ENCODE measurements at places on chromosomes 2 and 18.

DNA sequence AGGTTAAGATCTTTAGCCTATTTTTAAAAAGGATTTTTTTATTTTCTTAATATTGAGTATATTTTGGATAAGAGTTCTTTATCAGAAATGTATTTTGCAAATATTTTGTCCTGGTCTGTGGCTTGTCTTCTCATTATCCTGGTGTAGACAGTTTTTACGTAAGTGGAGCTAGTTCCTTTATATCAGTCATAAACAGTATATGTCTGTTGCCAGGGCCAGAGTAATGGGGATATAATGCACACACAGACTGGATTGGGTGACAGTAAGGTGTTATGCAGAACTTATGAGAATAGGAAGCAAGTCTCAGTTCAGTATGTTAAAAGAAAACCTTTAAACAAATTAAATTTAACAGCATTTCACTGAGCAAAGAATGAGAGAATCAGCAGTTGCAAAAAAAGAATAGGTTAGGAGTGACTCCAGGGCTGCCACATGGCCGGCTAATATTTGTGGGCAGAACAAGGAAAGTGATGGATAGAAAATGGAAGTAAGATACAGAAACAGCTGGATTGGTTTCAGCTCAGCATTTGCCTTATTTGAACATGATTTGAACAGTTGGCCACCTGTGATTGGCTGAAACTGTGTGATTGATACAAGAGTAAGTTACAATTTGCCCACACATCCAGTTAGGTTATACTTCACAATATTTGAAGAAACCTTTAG lies 61.1 kb upstream of the ZNG1B start:
- no peak for DNase-seq

DNA sequence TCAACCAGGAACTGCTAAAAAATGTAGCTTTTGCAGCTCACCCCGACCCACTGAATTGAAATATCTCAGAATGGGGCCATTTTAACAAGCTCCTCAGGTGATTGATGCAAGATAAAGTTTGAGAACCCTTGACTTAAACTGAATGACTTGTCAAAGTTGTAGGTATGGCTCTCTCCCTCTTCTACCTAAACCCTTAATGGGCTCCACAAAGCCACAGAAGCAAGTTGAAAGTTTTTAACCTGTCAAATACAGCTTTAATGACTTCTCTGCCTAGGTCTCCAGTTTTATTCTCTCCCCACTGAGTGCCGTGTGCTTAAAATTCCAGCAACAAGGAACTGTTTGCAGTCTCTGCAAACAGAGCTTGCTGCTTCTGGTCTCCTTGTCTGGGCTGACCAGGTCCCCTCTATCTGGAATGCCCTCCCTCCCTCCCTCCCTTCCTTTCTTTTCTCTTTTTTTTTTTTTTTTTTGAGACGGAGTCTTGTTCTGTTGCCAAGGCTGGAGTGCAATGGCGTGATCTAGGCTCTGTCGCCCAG lies 19.7 kb upstream of the RNF125 start:
- DNase-seq: no peak

DNA sequence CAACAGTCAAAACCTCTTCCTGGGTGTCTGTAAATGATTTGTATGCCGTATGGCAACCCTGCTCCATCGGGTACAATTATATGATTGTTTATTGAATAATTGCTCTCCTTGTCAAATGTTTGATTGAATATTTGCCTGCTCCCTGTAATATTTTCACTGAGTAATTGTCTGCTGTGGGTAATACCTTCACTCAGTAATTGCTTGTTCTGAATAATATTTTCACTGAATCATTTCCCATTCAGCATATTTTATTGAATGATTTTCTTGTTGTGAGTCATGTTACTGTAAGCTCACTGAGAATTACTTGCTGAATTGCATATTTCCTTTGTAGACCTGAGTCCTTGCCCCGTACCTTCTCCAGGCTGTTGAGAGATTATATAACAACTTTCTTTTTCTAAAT lies 535.2 kb downstream of the METTL4 start:
- no peak for DNase-seq

GRCh38 chr18:59272891-59273758 lies at the start of gene RAX:
Gene RAX, minus strand, starts transcription at chr18:59273454. Its CDS starts 248 bp downstream, at chr18:59273206.
- no peak for DNase-seq

GRCh38 chr2:70679259-70679658 lies 88.7 kb downstream of the ADD2 start:
- no peak for DNase-seq

GRCh38 chr2:15784886-15785801 lies 155.2 kb upstream of the MYCN start:
- DNase-seq: no peak

- no peak for DNase-seq
These were observed 59.7 kb downstream of the FTCDNL1 start for GRCh38 chr2:199791326-199791725.

- DNase-seq: no peak
These were observed 653 bp upstream of the ABI2 start for GRCh38 chr2:203327582-203327900.

DNA sequence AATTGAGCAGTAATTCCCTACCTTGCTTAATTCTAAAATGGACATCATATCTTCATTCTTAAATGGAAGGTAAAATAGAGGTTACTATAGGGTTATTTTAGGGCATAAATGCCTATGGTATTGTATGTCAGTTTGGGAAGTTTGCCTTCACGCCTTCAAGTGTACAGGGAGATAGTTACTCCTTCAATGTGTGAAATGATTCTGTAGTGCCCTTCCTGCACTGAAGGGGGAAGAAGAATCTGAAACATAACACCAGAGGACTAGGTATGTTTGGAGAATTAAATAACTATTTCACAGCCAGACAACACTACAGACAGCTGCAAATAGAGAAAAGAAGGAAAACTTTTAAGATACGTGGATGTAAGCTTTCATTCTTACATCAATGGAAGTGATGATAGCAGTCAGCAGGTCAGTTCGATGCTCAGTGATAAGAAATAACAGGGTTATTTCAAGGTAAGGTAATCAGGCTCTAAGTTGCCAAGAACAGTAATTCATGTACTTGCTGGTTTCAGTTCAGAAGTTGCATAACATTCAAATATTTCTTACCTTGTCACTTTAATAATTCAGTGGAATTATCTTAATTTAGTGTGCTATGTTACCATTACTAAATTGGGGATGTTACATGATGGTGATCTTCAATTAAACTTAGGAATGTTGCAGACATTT lies 4.0 kb downstream of the PKP4 start:
- DNase-seq: no peak

DNA sequence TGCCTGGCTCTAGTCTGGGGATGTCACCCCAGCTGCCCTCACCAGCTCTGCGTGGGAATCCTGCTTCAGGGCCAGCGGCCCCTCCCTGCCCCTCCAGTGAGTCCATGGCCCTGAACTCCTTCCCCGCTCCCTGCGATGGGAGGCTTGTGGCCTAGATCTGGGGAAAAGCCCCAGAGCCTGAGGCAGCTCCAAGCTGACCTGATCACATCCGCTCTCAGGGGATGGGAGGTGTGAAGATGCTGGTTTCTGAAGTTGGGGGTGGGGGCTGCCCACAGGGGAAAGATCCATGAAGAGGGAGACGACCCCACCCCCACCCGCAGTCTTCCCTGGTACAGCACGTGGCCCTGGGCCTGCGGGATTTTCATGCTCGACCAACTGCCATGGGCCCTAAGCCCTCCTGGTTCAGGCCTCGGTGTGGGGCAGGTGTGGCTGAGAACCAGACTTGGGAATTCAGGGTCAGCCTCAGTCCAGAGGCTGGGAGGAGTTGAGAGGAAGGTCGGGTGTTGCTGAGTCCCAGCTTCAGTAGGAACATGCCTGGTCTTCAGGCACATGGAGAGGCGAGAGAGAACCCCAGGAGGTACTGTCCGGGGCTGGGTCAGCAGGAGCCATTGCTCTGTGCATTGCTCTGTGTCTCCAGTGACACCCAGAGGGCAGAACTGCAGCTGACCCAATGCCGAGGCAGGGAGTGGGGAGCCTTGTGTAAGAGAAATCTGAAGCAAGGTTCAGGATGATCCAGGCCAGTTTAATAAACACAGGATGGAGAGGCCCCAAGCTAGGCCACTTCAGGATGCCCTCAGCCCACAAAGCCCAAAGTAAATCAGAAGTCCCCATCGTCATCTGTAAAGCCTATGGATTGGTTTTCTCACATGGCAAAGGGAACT lies 115.1 kb downstream of the CAPN13 start:
- DNase-seq: no peak

GRCh38 chr2:236240228-236240990 lies 23.8 kb downstream of the ASB18 start:
- DNase-seq: no peak

DNA sequence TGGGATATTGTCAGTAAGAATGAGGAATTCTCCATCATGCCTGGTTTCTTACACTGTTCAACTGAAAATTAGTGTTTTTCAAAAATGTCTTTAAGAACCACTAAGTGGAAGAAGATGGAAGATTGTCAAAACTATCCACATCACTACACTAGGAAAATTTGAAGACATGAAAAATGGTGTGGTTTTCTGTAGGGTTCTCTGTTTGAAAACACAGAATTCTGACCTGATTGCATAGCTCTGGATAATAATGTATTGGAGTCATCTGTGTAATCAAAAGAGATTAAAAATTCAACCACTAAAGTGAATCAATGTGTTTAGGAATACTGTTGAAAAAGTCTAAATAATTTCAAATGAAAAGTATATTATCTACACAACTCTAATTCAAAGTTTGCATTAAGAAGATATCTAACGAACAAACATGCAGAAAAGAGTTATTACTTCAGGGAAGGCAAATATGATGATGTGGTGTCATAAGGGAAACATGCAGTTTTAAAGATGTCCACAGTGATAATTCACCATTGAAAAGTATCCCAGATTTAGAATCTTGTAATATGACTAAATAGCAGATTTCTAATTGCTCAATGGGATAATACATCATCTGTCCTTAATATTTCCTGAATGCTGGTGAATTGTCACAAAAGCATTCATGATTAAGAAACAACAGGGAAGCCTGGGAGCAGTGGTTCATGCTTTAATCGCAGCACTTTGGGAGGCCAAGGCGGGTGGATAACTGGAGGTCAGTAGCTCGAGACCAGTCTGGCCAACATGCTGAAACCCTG lies 116.9 kb downstream of the ERBB4 start:
- no peak for DNase-seq

- DNase-seq: no peak
These were observed 44.1 kb upstream of the IGFBP2 start for GRCh38 chr2:216588861-216589710.

DNA sequence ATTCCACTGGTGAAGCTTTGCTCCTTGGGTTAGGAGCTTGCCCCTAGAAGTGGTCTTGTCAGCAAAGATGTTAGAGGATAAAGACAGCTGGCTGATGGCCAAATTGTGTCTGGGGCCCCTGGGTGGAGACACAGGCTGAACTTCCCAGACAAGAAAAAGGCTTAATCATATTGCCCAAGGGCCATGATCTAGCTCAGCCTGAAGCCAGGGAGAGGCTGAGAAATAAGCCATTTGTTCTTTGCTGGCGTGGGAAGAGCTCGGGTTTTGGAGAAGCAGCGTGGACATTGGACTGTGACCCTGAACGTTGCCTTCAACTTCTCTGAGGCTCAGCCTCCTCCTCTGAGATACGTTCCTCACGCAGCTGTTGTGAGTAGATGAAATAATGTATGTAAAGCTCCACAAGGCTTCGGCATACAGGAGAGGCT lies 153.0 kb downstream of the ZFP36L2 start:
- no peak for DNase-seq

DNA sequence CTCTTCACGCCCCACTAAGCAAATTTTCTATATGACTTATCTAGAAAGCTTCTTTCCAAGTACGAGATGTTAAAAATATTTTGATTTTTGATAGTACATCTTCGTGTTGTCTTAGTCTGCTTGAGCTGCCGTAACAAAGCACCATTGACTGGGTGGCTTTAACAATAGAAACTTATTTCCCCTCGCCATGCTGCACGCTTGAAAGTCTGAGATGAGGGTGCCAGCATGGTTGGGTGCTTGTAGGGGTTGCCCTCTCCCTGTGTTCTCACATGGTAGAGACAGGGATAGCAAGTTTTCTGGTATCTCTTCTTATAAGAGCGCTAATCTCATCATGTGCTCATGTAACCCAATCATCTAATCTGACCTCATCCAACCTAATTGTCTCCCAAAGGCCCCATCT lies 106.2 kb downstream of the TANC1 start:
- DNase-seq: no peak

- no peak for DNase-seq
These were observed 32.3 kb upstream of the ZBTB7C start for GRCh38 chr18:48441405-48441881.

DNA sequence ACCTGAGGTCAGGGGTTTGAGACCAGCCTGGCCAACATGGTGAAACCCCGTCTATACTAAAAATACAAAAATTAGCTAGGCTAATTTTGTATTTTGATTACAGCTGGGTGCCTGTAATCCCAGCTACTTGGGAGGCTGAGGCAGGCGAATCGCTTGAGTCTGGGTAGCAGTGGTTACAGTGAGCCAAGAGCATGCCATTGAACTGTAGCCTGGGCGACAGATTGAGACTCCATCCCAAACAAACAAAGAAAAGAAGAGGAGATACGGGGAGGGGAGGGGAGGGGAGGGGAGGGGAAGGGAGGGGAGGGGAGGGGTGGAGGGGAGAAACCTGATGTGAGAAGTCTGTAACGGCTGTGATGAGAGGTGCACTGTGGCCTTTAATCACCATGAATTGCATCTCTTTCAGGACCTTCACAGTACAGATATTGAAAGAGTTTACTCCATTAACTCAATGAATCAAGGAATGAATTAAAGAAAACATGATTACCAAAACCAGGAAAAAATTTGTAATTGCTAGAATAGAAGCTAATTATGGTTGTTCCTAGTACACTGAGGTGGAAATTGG lies 135.3 kb downstream of the CALCRL start:
- no peak for DNase-seq

GRCh38 chr18:76397631-76398030 lies 97.4 kb downstream of the ZNF516 start:
- no peak for DNase-seq

GRCh38 chr2:218834685-218835084 lies 3.1 kb upstream of the PRKAG3 start:
- DNase-seq: no peak

DNA sequence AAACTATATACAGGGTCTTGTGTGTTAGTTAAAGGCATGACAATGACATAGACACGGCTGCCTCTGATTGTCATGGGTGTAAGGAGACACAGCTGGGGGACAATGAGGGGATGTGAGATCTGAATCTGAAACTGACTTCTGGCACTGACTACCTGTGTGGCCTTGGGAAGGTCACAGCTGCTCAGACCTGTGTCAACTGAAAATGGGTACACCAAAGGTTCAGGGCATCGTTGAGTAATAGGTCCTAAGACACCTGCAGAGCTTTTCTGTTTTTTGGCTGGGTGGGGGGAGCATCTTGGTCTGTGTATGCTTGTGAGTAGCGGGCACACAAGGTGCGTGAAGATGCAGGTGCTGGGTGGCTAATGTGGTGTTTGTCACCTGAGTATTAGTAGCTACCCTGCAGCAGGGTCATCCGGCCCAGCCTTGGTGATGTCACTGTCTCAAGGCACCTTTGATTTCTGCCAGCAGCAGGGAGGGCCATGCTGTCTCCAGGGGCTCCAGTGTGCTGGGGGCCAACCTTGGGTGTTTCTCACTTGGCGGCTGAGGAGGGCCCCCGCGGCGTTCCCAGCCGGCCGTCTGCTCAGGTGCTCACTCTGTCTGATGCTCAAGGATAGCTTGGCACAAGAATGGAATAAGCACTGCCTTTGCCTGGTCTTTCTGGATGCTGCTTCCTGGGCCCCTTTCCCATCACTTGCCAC lies 53.1 kb upstream of the HS6ST1 start:
- no peak for DNase-seq

- DNase-seq: peak; percentile 98
These were observed 23.7 kb upstream of the CXCR4 start for GRCh38 chr2:136141510-136142149.
